ENCODE measurements at places on chromosomes 11 and 22.

- no peak for DNase-seq
Observed at GRCh38 chr11:64291262-64291751, at the start of gene KCNK4. Gene KCNK4 (plus strand): TSS chr11:64291302. CDS start chr11:64293019, 1,717 bp downstream.

DNA sequence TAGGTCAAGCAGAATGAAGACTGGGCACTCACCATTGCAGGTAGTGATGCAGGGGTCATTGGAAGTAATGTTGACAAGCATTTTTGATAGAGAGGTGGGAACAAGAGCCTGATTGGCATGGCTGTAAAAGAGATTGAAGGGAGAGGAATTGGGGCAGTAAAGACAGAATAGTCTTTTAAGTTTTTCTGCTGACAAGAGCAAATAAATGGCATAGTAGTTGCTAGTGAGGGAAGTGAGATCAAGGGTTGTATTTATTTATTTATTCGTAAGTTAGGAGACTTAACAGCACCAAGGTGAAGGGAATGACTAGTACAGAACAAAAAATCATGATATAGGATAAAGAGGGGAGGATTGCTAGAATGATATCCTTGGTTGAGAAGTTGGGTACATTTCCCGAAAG lies 11.0 kb downstream of the SYT9 start:
- DNase-seq, result no peak

GRCh38 chr11:16454289-16454863 lies 98.0 kb upstream of the SOX6 start:
- no peak for DNase-seq

DNA sequence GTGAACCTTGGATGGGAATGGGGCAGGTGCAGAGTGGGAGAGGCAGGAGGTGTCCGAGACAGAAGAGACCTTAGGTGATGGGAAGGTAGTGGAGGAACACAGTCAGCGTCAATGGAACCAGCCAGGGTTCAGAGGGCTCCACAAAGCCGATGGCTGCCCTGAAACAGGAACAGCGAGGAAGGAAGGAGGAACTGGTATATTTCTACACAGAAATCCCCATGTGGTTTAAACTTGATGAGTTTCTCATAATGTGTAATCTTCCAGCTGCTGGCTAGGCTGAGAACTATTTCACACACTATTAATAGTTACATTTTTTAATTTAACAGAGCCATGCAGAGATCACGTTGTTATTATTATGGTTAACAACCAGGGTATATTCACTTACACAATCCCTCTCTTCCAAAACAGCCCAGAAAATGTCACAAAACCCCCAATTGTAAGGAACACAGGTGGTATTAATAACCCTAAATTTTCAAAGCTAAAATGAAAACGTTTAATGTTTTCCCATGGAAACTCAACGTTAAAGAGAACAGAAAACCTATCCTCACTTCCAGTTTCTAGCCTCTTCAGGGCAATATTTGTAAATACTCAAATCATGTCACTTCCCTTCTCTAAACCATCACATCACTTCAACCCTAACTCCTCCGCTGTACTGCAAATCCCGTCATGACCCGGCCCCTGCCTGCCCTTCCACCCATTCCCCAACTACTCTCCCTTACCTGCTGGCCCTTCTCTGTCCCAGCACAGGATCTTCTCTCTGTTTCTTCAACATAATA lies 74.5 kb upstream of the ARFGAP3 start:
- DNase-seq, result no peak

GRCh38 chr22:40718250-40719204 lies 39.2 kb downstream of the MCHR1 start:
- DNase-seq, result no peak

- no peak for DNase-seq
Observed at GRCh38 chr11:105589346-105589745, 20.5 kb upstream of the GRIA4 start.

DNA sequence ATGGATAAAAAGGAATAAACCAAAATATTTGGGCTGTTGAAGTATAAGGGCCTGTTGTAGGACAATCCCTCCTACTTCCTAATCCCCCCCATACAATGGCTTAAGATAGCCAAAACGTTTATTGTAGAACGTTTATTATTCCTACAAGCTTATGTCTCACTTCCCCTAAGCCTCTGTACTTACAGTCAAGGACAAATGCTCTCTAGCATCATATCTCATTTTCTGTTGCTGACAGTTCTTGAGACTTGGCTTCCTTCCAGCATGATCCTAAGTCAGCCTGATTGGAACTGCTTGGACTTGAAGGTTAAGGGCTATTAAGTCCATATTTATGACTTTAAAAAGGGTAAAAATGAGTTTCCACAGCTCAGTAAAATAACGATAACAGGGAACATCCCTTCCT lies 8.8 kb downstream of the MISFA start:
- no peak for DNase-seq

DNA sequence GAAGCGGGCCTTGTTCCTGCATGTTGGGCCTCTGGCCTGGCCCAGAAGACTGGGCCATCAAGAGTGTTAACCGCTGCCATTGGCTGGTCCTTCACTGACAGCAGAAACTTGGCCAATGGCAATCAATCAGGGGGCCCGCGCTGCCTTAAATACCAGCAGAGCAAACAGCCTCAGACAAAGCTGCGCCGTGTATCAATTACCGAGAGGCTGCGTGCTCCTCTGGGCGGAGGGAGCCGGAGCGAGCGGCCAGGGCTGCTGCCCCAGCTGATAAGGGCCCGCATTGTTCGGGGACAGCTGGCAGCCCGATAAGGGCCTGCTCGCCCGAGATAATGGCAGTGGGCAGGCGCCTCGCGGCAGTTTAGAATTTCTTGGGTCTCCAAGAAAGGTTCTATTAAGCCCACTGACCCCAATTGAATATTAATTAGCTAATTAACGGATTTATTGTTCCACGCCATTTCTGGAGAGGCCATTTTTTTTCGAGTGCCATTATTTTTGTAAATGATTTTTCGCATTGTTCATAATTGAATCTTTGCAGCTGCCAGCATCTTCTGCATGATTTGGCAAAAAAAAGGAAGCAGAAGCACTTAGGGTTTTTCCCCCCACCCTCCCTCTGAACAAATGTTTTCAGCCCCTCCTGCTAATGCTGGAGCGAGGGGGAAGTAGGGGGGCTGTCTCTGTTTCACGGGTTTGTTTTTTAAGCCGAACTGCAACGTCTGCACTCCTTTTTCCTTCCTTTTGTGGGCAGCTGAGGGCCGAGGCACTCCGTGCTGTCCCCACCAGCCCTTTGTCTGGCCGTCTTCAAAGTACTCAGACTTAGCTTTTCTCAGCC lies 37.6 kb upstream of the RIC3 start:
- DNase-seq, result no peak

- DNase-seq, result no peak
Observed at GRCh38 chr11:27274854-27275395, 88.1 kb downstream of the CCDC34 start.

DNA sequence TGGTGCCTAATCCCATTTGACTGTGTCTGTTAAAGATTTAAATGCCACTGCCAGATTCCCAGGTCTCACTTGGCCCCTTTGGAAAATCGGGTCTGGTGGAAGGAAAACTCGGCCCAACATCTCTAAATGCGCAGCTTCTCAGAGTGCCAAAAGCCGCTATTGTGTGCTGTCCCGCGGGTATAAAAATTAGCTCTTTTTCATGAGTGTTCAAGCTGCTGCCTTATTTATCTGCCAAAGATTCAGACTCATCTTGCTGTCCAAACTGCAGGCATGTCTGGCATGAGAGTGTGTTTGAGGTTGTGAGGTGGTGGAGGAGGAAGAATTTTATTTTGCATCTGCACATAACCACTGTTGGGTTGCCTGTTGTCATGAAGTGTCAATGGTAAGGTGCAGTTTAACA lies 91.4 kb downstream of the NELL1 start:
- DNase-seq, result no peak
